ENCODE measurements at places on chromosomes 1 and 21.

GRCh38 chr1:244863491-244864252, 671 bp downstream of the HNRNPU start:
- peak; percentile 55 for DNase-seq

- no peak for DNase-seq
Observed at GRCh38 chr1:10019561-10019960, 13.2 kb upstream of the UBE4B start.

DNA sequence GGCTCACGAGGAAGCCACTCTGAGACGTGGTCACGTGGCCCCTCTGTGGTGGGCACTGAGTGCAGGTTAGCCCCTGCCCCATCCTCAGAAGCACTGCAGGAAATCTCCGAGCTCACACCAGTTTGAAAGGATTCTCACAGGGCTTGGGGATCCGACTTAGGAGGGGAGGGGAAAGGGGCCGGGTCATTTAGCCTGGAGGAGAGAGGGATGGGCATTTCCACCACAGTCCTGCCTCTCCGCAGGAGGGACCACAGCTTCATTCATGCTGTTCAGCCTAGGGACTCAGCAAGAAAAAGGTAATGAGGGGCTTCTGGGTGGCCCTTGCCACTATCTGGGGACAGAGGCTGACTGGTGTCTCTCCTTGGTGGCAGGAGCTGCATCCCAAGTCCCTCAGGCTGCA, 126.5 kb downstream of the NPHP4 start:
- no peak for DNase-seq

GRCh38 chr1:32759521-32759981, 57.0 kb upstream of the SYNC start:
- DNase-seq = peak; percentile 87

DNA sequence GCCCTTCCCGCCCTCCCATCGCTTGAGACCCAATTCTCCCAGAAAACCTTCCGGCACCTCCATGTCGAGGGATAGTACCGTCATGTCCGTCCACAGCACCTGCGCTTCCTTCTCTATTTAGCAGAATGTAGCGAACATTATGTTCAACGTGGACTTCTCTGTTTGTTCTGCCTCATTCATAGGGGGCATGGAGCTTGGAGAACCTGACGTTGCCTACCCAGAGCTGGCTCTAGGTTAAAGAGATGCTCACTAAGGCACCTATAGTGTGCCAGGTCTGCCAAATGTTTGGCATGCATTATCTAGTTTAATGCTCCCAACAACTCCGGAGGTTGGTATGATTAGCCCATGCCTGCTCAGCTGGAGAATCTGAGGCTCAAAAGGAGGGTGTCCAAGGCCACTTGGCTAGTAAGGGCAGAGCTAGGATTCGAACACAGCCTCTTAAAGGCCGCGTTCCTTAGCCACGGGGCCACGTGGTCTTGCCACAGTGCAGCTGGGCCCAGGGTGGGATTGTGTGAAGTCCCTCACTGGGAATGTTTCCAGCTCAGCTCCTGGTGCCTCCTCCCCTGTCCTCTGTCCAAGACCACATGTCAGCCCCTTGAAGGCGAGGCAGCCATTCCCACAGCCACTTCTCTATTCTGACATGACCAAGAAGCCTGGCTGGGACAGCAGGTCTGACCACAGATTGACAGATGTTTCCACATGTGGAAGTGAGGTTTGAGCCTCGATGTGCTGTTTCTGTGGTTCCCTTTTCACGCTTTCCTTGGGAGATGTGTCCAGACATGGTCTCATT, 57.8 kb downstream of the RUNX3 start:
- DNase-seq = no peak

All from ureter (tissue), 1 donor.